ENCODE measurements at places on chromosomes 5 and 9. TPM values are rescaled to one million over a fixed set of nuclear protein-coding genes. Genes with fewer than 3 reads are reported as not detected.

DNA sequence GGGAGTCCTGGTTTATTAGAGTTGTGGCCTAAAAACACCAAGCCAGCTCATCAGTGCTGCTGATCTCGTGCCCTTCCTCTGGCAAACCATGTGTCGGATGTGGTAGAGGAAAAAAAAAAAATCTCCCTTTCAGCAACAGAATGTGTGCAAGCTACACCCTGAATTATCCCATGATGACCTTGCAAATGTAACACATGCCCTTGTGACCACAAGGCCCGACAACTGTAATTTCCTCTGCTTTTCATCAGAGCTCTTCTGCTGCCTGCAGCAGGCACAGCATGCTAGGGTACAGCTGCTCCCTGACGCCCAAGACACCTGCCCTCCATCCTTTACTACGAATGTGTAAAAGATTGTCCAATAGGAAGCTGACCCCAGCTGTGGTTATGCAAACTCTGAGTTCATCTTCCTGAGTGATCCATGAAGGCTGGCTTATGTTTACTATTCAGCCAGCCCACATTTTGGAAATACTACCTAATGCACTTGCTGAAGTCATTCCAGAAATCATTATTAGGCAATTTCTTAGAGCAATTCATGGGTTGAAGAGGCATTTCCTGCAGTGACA, 14.6 kb upstream of the BNC2 start:
- no peak overlapping the region for H3K27ac ChIP-seq
- no peak for DNase-seq
- no peaks in the 10 kb centered on the region for H3K36me3 ChIP-seq
- no peaks in the 10 kb centered on the region for H3K4me1 ChIP-seq
- no peak overlapping the region for H3K4me3 ChIP-seq

DNA sequence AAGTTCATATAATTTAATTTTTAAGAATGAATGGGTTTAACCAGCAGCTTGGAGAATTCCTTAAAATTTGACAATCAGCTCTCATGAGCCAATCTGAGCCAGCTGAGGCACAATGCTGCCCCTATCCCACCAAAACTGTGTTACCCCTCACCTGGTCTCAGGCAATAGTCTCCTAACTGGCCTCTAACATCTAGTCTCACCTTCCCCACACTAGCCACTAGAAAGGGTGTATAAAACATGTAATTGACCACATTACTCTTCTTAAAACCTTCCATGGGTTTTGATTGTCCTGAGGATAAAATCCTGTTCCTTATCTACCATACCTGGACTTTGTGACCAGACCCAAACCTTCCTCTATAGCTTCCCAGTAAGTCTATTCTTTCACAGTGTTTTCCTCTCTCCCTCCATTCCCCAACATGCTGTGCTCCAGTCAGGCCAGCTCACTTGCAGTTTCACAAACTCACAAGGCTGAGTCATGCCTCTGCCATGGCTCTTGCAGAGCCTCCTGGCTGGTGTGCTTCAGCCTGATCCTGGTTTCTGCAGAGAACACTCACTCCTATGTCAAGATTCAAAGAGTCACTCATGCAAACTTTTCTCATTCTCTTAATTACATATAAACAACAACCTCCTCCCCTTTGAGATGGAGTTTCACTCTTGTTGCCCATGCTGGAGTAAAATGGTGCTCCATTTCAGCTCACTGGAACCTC, 16.0 kb upstream of the ZCCHC7 start:
- peak overlapping the region; percentile 42 for H3K27ac ChIP-seq
- no peaks in the 10 kb centered on the region for H3K27me3 ChIP-seq
- H3K4me1 ChIP-seq = peaks cover 7% of the 10 kb centered on the region

DNA sequence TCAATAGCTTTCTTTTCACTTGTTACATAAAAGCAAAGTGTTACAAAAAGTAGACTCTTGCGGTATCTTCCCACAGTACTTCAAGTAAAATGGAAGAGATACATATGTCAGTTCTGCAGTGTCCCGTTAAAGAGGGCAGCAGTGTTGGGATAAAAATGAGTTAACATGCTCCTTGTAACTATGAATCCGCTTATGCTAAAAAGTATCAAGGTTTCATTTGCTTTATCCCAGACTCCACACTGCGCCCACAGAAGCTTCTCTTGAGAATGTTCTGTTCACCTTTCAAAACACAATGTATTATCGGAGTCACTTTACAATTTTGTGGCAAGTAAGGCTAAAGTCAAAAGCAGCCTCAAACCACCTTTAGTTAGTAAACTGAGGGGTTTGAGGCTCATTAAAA, 790 bp downstream of the PTAR1 start:
- H3K27ac ChIP-seq = peak overlapping the region; percentile 73
- H3K4me1 ChIP-seq = peaks cover 6% of the 10 kb centered on the region
- peak overlapping the region; percentile 89 for H3K4me3 ChIP-seq
- H3K27me3 ChIP-seq = no peaks in the 10 kb centered on the region

The OCLN gene
- total RNA-seq = 9.0 TPM

GRCh38 chr5:96660971-96661854, 963 bp upstream of the CAST start:
- peak; percentile 50 for DNase-seq
- no peaks in the 10 kb centered on the region for H3K27me3 ChIP-seq
- H3K4me3 ChIP-seq = peak overlapping the region; percentile 76
- H3K36me3 ChIP-seq = peaks cover 15% of the 10 kb centered on the region
- H3K27ac ChIP-seq = peak overlapping the region; percentile 91
- H3K4me1 ChIP-seq = peaks cover 33% of the 10 kb centered on the region

DNA sequence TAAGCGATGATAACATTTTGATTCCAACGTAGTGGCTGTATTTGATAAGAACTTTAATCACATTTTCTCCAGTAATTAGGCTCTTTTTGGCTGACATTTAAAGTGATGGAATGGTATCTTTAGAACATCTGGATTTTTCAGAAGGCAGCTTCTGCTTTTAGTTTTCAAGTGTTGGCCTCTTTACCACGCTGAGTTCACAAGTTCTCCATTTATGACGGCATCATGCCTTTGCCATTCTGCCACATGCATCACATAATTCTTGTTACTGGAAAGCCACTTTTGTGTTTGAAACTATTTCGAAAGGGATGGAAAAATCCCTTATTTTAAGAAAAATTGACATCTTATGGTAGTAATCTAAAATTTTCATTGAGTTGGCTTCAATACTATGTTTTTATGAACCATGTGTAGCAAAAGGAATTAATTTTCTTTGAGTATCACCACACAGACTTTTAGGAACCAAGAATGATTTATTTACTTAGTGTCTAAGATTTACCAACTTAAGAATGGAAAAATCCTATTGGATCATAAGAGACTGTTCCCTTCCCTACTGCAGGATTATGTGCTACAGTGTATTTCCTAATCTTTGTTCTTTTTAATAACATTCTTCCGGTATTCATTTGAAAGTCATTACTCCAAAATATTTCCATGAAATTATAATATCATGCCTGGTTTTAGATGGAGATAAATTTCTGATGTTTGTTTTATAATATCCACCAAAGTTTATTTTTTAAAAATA, 344.2 kb downstream of the ADGRV1 start:
- DNase-seq = no peak
- no peaks in the 10 kb centered on the region for H3K36me3 ChIP-seq
- H3K27me3 ChIP-seq = no peaks in the 10 kb centered on the region
- peaks cover 6% of the 10 kb centered on the region for H3K4me1 ChIP-seq
- no peak overlapping the region for H3K4me3 ChIP-seq

The CTSV gene
- 1.9 TPM for total RNA-seq

The CCDC192 gene
- total RNA-seq = not detected

DNA sequence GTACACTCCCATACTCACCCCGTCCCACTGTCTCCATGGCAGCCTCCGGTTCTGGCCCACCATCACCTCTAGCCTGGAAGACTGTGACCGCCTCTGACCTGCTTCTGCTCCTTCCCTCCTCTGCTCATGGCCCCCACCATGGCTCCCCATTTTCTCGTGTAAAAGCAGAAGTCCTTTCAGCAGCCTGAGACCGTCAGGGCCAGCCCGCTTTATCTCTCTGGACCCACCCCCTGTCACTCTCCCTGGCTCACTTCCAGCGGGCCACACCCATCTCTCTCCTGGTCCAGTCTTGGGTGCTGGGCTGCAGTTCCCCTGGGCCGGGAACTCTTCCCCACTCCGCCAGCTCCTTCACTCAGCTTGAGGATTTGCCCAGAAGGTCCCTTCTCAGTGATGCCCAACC, 96.0 kb upstream of the RUFY1 start:
- no peak overlapping the region for H3K4me3 ChIP-seq
- H3K36me3 ChIP-seq = peaks cover 7% of the 10 kb centered on the region
- no peak for DNase-seq
- H3K4me1 ChIP-seq = no peaks in the 10 kb centered on the region
- H3K27me3 ChIP-seq = peaks cover 14% of the 10 kb centered on the region

The SOHLH1 gene
- not detected for total RNA-seq

Measured in MCF 10A (cell line).